T-cell (primary cell): ENCODE measurements at places on chromosomes 12 and 14. TPM values are rescaled to one million over a fixed set of nuclear protein-coding genes. Genes with fewer than 3 reads are reported as not detected.
A peak's percentile ranks its signal among the peaks of the same experiment; 100 is the strongest.

GRCh38 chr14:68820999-68821683, 28.3 kb upstream of the ZFP36L1 start:
- DNase-seq, result no peak
- peak overlapping the region; percentile 65 for H3K27ac ChIP-seq
- no peaks in the 10 kb centered on the region for H3K27me3 ChIP-seq

The ADAM21 gene
- not detected for total RNA-seq

- H3K27me3 ChIP-seq, result no peaks in the 10 kb centered on the region
- H3K27ac ChIP-seq, result no peak overlapping the region
- peaks cover 9% of the 10 kb centered on the region for H3K4me1 ChIP-seq
- no peak for DNase-seq
Measured at GRCh38 chr12:62468935-62469334, 2.3 kb downstream of the MON2 start.

DNA sequence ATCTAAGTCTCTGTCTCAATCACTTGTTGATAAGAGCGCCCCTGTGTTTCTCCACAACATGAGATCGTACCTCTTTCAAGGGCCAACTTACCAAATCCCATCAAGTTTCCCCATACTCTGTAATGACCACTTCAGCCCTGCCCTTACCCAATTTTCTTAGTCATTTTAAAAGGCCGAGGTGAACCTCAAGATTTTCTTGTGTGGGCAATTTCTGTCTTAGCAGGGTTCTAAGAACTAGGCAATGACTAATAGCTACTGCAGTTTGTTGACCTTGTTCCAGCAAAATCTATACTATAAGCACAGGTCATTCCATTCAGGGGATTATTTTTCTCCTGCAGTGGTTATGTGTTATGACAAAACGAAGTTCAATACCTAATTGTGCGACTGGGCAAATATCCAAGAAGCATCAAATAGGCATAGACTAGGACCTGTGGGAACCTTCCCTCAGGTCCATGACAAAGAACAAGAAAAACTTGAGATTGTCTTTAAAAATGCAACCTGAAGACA, 359.8 kb downstream of the PCNX1 start:
- no peaks in the 10 kb centered on the region for H3K36me3 ChIP-seq
- H3K4me1 ChIP-seq, result no peaks in the 10 kb centered on the region
- no peak for DNase-seq
- H3K27ac ChIP-seq, result no peak overlapping the region
- H3K4me3 ChIP-seq, result no peak overlapping the region
